ENCODE measurements at places on chromosomes 5 and 9.

DNA sequence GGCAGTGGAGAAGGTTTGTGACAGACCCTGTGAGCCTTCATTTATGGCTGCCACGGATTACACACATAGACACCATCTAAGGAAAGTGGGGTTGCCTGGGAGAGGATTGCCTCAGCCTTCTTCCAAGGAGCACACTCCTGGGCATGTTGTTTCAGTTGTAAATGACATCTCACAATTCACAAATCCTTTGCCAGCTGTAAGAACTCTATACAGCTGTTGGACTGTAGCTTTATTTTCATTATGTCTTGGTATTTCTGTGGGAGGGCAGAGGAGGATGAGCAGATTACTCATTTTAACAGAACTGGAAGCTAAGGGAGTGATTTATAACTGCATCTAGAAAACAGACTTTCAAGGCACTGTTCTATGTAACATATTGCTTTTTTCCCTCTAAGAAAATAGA is 25.6 kb downstream of the MELK start:
- no peak for DNase-seq

DNA sequence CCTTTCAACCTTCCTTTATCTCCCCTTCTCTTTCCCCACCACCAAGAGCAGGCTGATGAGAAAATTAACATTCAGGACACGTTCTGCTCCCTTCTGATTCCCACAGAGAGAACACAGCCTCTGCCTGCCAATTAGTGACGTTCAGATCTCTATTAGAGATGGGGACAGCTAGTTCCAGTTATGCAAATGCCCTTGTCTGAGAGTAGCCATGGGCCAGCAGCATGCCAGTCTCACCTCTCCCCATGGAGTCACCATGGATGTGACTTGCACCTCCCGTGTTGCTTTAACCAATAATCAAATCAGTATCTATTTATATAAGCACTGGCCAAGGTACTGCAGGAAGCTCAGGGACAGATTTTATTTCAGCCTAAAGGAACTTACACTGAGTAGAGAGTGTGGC is 61.3 kb downstream of the KCNIP1 start:
- DNase-seq = no peak

DNA sequence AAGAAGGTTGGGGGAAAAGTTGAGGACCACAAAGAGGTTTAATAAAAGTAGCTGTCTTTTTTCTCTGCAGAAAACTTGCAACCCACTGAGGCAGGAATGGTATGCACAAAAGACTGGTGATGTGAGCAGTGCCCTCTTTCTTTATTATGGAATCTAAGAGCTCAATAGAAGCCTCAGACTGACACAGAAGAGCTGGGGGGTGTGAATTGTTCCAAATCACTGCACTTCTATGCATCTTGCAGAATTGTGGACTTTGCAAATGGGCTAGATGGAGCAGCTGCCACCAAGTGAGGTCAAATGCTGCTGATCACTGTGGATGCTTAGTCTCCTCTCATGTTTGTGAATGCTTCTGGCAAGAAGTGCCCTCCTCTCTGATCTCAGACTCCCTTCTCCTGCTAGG is 227.1 kb downstream of the ZSWIM6 start:
- DNase-seq = no peak

DNA sequence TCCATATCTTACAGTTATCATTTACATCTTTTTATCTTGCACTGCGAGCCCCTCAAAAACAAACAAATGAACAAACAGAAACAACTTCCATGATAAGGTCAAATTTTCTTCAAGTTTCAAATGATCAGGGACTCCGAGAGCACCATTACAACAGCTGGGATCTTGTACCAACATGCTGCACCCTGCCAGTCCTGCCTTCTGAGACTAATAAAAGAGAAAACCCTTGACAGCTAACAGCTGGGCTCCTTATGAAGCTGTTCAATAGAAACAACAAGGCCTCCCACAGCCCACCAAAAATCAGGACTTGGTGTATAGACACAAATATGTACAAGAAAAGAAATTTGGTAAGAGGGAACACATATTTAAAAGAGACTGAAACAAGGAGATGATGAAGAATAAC is 985.3 kb upstream of the DMAC1 start:
- no peak for DNase-seq
